ENCODE measurements at places on chromosomes 2 and 18.

DNA sequence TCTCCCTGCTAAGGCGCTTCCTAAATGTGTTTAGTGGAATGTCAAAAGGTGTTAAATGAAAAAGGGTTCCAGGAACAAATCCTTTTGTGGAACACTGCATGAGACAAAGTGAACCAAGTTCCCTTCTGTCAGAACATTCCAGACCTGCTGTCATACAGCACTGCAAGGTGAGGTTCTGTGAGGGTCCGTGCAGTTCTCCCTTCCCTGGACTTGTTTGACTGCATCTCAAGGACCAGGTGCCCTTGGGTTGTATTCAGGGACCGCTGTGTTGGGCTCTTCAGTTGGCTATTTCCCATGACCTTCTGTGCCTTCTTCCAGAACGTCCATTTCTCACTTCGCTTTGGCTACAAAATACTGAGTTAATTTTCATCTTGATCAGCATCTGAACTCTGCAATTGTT is 328.2 kb downstream of the PTPRM start:
- no peak for DNase-seq

DNA sequence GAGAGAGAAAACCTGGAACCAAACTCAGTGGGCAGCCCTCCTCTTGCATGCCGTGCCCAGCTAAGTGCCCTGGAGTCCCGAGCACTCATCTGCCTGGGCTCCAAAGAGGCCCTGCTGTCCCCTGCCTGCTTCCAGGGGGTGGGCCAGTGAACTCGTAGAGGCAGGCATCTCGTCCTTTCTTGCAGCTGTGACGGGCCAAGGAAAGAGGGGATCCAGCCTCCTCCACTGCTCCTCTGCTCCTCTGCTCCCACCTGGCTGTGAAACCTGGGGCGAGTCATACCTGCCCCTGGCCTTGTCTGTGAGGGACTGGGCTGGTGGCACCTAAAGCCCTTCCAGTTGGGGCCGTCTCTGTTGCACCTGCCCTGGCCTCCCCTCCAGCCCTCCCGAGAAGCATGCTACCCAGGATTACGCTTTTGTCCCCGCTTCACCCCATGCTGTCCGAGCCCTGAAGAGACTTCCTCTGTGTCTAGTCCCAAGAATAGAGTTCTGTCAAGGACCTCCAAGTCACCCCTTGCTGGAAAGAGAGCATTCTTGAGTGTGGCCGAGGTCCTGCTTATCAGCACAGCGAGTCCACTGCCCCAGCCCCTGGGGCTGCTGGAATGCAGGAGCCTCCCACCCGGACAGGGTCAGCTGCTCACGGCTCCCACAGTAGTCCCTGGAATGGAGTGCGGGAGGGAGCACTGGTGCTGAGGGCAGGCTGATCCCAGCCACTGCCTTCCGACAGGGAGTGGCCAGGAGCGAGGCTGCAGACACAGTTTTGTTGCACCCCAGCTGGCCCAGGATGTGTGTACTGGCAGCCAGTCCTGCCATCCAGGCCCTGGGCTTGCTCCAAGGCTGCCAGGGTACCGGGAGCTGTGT is 14.3 kb downstream of the KCNK3 start:
- no peak for DNase-seq

DNA sequence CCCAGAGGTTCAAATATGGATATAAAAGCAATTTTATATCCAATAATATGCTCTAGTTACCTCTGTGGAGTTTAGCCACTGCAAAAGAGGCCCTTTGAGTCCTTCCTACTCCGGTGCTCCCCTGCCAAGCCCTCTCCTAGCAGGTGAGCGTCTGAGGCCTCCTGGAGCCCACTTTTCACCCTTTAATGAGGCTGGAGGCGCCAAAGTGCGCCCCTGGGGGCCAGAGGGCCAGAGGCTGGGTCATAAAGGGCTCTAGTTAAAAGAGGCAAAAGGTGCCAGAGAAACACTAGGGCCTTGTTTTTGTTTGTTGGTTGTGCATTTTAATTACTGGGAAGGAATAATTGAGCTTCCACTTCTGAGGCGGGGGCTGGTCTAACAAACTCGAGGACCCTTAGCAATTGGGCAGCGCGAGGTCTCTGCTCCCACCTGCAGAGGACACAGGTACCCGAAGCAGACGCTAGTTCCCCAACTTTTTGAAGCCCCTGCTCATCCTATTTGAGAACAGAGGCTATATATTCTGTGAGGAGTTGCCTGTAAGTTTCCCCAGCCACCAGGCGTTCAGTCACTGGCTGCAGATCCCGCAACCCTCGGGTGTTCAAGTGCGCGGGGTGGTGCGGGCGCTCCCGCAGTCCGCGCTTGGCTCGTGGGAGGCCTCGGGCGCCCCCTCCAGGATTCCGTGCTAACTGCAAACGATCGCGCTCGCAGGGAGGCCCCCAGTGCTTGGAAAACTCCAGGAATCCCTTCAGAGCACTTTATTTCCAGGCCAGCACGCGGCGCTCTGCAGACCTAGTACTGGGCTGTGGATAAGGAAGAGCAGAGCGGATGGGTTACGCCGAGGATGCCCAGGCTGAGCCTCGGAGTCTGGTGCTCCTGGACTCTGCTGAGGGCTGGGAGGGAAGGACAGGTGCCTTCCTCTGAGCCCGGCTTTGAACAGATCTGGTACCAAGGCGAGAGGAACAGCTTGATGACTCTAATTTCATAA is 14.1 kb downstream of the MSGN1 start:
- DNase-seq: peak; percentile 15

DNA sequence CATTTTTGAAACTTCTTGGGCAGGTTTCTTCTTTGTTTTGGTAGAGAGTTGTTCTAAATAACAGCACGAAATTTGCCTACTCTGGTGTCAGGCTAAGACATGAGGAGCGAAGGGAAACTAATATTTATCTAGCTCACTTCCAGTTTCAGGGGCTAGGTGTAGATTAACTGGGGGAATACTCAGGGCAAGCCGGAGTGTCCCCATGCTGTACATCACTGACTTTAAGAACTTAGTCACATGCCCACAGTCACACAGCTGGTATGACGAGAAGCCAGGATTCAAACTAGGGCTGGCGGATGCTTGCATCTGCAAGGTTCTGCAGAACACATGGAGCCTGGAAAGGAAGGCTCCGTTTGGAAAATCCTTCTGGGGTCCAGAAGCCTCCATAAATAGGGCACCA is 133.3 kb downstream of the ALPK2 start:
- no peak for DNase-seq

GRCh38 chr2:225072444-225072843 is 30.2 kb upstream of the DOCK10 start:
- no peak for DNase-seq

DNA sequence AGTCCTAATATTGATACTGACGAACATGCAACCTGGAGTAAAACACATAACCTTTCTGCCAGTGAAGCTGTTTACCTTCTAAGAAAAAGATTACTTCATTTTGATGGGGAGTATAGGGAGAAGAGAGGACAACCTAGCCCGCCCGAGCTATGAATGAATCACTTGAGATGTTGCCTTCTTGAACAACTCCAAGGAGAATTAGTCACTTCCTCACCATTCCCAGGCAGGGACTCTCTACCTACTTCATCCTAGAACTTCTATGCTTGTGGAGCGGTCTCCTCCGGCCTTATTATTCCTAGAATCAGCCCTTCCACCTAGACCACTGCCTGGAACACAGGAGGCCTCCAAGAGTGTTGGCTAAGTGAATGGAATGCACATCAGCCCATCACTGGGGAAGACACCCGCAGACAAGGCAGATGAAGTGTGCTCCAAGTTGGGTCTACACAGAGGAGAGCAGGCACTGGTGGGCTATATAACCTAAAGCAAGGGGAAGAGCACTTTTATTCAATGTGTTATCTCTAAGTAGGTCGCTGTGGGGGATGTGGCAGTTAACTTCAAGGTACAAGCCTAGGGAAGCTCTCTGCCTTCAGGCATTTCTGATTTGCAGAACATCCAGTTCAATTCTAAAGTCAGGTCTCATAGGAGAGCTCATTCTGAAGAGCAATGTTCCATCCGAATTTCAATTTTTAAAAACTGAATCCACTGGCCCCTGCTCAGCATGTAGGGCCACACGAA is 57.4 kb downstream of the STK39 start:
- no peak for DNase-seq

- DNase-seq: no peak
Observed at GRCh38 chr2:150357770-150358467, 129.5 kb downstream of the RND3 start.

GRCh38 chr2:119179991-119180390 is 21.4 kb upstream of the C1QL2 start:
- no peak for DNase-seq

DNA sequence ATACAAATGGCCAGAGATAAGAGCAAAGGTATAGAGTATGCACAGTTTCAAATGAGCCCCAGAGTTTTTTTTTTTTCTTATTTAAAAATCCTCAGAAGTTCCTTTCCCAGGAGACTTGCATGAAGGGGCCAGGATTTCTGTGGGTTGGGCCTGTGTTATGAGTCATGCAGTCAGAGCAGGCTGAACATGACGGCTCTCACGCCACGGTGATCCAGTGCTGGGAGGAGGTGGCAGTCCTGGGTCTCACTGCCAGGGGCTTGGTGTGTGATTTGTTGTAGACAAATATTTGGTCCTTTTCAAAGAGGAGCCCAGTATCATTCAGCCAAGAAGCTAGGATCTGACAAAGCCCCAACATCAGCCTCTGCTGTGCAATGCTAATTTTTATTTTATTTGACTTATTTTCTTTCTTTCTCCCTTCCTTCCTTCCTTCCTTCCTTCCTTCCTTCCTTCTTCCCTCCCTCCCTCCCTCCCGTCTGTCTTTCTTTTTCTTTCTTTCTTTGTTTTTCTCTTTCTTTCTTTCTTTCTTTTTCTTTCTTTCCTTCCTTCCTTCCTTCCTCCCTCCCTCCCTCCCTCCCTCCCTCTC is 10.4 kb upstream of the KCNE4 start:
- DNase-seq: no peak

- DNase-seq: no peak
Observed at GRCh38 chr18:29840089-29840488, 1202.5 kb downstream of the DSC3 start.

- DNase-seq: no peak
Observed at GRCh38 chr2:170772295-170772694, 2.1 kb downstream of the ERICH2 start.

DNA sequence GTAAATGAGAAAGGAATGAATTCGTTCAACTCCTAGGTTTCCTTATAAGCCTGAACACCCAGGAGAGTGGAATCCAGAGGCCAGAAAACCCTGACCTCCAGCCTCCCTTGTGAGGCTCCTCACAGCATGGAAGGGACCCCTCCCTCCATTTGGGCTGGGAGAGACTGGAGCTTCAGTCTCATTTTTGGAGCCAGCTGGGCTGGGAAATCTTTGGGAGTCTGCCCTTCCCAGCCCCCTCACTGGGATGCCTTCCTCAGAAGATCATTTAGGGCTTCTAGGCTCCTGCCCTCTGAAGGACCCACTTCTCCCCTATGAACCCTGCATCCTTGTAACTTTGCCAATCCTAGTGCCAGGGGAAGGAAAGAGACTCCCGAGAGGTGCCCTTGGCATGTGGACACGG is 346.1 kb downstream of the CYP26B1 start:
- DNase-seq: no peak

- no peak for DNase-seq
Observed at GRCh38 chr2:216131175-216131926, 22.2 kb downstream of the XRCC5 start.

- no peak for DNase-seq
Observed at GRCh38 chr18:24885276-24885675, 424.8 kb downstream of the HRH4 start.

DNA sequence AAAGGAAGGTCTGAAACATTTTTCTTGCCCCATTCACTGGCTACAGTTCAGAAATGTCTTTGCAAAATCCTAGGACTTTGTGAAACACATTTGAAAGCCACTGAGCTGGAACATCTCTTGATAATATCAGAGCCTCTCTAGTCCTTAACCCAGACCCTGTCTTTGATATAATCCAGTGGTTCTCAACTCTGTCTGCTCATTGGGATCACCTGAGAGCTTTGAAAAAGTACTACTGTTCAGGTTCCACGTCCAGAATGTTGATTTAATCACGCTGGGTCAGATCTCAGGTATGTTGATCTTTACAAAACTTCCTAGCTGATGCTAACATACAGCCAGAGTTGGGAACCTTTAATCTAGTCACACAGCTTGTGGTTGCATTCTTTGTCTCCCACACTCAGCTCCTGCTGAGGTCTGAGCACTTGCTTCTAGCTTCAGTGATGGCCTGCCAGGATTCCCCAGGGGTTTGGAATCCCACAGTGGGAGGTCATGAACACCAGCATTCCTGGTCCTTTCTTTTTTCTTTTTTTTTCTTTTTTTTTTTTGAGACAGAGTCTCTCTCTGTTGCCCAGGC is 262.7 kb downstream of the SETBP1 start:
- no peak for DNase-seq

DNA sequence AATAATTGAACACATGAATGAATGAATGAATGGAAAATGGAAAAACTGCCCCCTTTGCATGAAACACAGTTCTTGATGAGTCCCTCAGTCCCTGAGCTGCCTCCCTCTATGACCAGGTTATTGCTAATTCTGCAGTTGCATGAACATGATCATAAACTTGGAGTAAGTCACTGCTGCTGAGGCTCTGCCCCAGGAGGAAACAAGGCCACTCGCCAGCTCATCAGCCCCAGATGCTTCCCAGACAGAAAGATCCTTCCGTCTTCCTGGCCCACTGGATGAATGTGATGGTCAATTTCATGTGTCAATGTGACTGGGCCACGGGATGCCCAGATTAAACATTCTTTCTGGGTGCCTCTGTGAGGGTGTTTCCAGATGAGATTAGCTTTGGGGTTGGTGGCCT is 16.4 kb downstream of the GPR45 start:
- DNase-seq: no peak

GRCh38 chr18:70337139-70337972 is 48.5 kb downstream of the SOCS6 start:
- no peak for DNase-seq

DNA sequence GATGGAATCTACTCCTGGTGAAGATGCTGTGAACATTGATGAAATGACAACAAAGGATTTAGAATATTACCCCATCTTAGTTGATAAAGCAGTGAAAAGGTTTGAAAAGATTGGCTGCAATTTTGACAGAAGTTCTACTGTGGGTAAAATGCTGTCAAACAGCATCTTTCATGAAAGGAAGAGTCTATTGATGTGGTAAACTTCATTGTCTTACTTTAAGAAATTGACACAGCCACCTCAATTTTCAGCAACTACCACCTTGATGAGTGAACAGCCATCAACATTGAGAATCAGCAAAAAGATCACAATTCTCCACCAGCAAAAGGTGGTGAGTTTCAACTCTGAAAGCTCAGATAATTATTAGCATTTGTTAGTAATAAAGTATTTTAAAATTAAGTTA is 310.3 kb upstream of the RBMS1 start:
- DNase-seq: no peak

DNA sequence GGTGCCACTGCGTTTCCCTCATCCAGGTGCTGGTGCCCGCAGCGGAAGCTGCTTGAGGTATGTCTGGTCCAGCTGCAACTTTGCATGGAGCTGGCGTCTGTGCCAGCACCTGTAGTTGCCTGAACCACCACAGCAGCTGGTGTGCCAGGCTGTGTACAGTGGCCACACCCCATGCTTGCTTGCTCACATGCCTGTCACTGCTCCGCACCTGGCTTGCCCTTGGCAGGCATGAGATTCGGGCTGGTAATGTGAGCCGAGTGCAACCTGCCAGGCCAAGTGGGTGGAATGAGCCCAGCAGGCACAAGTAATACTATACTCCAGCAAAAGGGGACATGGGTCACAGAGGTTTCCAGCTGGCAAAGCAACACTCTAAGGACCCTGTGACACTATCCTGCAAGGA is 1123.3 kb upstream of the ACVR2A start:
- DNase-seq: no peak

All from stimulated activated CD8-positive, alpha-beta memory T cell treated with anti-CD3 and anti-CD28 coated beads, Interleukin-15, amount 100 ng/mL, for 24 hours (primary cell).